8988T (cell line): ENCODE measurements at places on chromosomes 4 and X.

- no peak for DNase-seq
These were observed 57.2 kb downstream of the RUFY3 start for GRCh38 chr4:70778888-70779422.

DNA sequence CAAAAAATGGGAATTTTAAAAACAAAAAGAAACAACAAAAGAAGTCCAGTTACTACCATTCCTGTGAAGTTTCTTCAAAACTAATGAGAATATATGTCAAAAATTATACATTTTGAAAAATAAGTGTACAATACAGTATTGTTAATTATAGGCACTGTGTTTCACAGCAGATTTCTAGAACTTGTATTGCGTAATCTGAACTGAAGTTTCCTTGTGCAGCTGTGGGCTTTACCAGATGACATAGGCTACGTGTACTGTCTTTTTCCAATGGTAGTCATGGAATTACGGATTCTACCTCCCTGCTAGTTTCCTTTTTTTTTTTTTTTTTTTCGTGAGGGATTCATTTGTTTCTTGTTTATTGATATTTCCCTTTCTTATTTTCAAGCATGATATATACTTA, 113.8 kb upstream of the GABRA2 start:
- DNase-seq: no peak

DNA sequence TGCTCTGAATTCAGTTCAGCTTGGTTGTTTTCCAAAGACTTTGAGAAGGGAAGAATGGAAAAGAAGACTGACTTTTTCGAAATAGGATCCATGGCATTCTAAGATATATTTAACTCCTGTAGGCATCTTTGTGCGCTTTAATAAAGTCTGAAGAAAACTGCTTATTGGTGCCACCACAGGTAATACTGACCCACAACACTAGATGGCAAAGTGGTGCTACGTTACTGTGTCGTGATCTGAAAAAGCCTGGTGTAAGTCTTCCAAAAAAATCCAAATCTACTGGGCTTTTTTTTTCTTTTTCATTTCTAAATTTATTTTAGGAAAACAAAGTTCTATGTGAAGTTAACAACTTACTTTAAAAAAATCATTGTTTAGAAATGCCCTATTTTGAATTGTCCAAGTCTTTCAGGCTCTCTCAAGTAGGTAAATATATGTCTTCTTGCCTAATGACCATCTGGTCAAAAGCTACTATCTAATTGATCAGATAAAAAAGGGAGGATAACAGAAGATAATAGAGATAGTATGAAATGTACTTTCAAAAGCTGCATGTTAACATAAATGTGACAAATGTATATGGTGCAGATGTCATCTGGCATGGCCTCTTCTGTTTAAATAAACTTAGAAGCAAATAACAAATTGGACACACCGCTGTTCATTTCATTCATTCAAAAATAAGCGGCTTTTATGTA, 47.0 kb upstream of the MID1IP1 start:
- DNase-seq: no peak

DNA sequence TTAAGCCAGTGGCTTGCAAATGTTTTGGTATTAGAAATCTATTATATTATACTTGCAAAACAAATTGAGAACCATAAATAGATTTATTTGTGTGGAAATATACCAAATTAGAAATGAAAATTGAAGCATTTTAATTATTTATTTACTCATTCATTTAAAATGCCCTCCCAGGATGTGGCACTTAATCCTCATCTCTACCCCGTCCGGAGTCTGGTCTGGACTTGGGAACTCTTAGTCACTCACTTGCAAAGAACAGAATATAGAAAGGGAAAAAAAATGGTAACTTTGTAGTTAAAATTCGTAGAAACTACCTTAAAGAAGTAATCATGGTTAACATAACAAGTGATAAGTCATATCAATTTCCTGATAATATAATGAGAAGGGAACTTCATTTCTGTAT, 775.9 kb upstream of the INTU start:
- DNase-seq: no peak

GRCh38 chrX:10206317-10206716, 49.5 kb downstream of the CLCN4 start:
- DNase-seq: no peak

- no peak for DNase-seq
These were observed 305.4 kb downstream of the MAPK10 start for GRCh38 chr4:86054286-86055032.

- no peak for DNase-seq
These were observed 29.1 kb upstream of the GAB1 start for GRCh38 chr4:143307531-143307930.

- DNase-seq: no peak
These were observed 35.4 kb upstream of the HPSE start for GRCh38 chr4:83369831-83370639.

DNA sequence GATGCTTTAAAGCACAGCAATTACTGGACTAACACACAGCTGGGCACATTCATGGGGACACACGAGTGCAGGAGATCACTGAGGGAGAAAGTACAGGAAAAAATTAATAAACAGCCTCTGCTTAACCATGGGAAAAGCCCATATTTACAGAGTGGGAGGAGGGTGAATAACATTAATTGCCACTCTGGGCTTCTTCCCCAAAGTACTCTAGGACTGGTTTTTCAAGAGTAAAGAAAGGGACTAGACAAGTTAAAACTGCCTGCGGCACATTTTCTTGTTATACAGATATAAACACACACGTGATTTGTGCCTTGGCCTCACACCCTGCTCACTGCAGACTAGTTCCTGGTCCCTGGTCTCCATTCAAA, 179.7 kb upstream of the TET2 start:
- DNase-seq: no peak

DNA sequence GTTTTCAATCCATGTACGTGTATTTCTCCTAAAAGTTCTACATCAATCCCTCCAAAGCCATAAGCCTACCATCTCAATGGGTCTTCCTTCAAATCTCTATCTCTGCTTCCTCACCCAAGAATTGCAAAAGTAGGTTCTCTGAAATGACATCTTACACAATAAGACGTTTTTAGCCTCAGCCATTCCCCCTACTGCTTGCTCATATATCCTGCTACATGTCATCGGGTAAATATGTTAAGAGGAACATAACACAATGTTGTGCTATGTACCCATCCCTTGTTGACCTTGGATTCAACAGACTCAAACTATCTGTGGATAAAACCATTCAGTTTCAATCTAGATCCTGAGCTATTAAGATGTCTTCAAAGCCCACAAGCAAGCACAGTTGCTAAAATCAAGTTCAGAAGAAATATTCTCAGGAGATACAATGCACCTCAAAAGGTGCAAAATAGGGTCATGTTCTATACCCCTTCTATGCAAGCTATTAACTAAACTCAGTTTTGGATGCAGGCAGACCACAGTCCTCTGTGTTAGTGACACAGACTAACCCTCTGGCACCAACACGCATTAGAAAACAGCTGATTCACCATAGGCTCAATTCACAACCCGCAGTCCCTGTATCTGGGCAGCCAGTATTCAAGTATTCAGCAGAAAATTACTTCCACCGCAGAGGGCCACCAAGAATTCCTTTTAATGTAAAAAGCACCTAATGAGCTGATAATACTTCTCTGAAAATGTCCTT, 56.8 kb downstream of the CD99L2 start:
- no peak for DNase-seq

- DNase-seq: no peak
These were observed 57.4 kb downstream of the PTTG2 start for GRCh38 chr4:38017609-38018008.

GRCh38 chr4:77454858-77455257, 150.8 kb upstream of the CXCL13 start:
- no peak for DNase-seq

DNA sequence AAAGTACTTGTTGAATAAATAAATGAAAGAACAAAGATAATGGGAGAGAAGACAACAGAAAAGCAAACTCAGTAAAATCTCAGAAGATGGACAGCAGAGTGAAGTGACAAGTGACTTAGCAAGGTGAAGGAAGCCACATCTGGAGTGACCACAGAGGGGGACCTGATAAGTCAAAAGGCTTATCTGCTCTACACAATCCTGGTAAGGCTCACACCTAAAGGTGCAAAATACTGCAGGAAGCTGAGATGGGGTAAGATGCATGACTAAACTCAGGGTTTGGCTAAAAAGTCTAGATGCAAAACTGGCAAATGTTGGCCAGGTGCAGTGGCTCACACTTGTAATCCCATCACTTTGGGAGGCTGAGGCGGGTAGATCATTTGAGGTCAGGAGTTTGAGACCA, 22.2 kb downstream of the TRMT2B start:
- no peak for DNase-seq

DNA sequence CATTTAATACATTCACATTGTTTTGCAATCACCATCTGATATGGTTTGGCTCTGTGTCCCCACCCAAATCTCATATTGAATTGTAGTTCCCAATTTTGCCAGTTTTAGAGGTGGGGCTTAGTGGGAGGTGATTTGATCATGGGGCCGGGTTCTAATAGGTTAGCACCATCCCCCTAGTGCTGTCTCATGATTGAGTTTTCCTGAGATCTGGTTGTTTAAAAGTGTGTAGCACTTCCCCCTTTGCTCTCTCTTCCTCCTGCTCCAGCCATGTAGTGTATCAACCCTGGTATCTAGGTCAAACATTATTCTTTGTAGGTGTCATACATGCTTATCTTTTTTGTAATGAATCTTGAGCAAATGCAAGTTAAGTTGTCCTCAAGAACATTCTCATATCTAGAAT, 83.3 kb upstream of the KIT start:
- DNase-seq: no peak

GRCh38 chrX:145694048-145694447, 123.6 kb upstream of the SLITRK2 start:
- DNase-seq: no peak

DNA sequence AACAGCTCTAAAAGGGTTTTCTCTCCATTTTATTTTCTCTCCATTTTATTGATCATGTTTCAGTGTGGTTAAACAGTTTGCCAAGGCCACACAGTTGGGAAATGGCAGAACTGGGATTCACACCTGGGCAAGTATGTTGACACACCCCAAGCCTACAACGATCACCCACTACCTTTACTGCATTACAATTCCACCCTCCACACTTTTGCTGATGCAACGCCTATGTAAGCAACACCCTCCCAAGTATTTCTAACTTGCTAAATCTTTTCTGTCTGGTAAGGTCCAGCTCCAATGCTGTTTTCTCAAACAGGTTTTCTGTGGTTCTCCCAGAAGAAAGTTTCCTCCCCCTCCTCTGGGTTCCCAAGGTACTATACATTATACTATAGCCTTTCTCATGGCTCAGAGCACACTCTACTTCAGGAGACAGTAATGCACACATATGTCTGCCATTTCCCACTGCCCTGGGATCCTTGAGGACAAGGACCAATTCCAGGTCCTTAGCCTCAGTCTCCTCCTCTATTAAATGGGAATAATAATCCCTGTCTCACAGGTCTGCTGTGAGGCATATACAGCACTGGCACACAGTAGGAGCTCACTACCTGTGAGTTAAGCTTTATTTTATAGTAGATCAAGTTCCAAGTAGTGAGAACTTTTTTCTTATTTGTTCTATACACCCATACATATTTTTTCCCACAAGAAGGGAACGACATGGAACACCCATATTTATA, 27.9 kb downstream of the IQSEC2 start:
- no peak for DNase-seq

- DNase-seq: no peak
These were observed 21.8 kb upstream of the BBS12 start for GRCh38 chr4:122710434-122711308.

DNA sequence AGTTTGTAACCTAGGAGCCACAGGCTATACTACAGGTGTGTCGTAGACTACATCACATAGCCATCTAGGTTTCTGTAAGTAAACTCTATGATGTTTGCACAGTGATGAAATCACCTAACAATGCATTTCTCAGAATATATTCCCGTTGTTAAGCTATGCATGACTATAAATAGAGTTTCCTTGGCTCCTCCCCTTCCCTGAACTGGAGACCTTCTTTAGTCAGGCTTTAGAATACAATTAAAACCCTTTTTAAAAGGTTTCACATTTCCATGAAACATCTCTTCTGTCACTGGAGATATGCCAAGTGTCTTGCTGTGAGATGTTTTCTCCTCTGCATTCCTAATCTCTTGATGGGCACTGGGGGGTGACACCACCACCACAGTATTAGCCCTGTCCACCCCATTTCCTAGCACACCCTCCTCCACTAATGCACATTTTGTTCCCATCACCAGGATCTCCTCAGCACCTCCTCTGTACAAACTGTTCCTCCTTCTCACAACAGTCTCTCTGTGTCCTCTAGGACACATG, 334.6 kb upstream of the CPEB2 start:
- no peak for DNase-seq

DNA sequence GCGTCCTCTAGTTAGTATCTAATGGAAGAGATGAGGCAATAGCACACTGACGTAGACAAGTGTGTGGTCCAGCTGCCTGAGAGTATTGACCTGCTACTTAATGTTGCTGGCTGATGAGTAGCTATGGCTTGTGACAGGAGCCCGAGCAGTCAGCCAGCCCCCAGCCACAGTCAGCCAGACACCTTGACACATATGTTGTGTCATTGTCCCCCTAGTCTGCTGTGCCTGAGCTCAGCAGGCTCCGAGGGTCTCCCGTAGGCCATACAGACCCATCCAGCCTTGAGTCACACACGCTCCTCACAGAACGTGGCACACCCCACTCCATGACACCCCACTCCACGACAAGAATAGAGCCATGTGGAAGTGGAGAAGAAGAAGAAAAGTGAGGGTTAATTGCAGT, 362.1 kb downstream of the UNC5C start:
- DNase-seq: no peak

DNA sequence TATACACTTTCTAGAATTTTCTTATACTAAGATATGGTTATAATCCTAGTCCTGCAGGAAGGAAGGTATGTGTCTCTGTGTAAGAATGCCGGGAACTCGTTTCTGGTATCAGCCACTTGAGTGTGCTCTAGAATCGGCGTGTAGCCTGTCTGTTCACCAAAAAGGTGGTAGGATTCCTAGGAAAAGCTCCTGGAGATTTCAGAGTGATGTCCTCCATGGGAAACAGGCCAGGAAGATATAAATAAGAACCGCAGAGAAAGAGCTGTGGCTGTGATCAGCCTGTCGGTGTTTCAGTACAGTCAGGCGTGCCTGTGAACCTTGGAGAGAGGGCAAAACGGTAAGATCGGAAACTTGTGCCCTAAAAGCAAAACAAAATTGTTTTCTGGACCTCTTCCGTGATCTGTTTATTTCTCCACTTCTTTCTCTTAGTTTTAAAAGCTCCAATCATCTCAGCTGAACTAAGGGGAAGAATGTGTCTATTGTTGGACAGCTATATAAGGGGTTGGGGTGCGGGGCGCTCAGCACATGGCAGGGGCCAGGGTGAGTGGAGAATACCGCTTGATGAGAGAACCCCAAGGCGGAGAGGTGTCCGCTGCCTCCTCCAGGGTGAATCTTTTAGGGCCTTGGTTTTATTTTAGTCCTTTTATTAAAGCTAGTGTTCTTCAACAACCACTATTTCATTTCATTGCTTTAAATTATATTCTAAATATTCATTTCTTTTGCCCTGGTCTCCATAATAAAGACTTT, 303.8 kb upstream of the TENM3 start:
- DNase-seq: no peak

GRCh38 chr4:165418073-165418472, 39.3 kb downstream of the CPE start:
- no peak for DNase-seq

DNA sequence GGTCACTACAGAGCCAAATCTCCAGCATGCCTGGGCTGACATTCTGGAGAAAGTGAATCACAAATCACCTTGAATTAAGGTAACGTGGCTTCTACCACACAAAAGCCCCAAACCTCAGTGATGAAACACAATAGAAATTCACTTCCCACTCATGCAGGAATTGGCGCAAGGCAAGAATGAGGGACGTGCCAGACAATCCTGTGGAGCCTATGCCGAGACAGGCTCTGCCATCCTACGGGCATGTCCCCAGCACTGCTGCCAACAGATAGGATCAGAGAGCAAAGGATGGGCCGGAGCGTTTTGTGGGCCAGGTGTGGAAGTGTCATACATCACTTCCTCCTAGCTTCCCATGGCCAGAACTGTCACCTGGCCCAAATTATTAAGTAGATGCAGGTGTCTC, 118.0 kb downstream of the IRF2 start:
- DNase-seq: no peak
